ENCODE measurements at places on chromosomes 5 and 9. TPM values are rescaled to one million over a fixed set of nuclear protein-coding genes. Genes with fewer than 3 reads are reported as not detected.
A peak's percentile ranks its signal among the peaks of the same experiment; 100 is the strongest.

Gene SEMA4D
- total RNA-seq = 368 TPM

Gene LRRC70
- 0.73 TPM for total RNA-seq

DNA sequence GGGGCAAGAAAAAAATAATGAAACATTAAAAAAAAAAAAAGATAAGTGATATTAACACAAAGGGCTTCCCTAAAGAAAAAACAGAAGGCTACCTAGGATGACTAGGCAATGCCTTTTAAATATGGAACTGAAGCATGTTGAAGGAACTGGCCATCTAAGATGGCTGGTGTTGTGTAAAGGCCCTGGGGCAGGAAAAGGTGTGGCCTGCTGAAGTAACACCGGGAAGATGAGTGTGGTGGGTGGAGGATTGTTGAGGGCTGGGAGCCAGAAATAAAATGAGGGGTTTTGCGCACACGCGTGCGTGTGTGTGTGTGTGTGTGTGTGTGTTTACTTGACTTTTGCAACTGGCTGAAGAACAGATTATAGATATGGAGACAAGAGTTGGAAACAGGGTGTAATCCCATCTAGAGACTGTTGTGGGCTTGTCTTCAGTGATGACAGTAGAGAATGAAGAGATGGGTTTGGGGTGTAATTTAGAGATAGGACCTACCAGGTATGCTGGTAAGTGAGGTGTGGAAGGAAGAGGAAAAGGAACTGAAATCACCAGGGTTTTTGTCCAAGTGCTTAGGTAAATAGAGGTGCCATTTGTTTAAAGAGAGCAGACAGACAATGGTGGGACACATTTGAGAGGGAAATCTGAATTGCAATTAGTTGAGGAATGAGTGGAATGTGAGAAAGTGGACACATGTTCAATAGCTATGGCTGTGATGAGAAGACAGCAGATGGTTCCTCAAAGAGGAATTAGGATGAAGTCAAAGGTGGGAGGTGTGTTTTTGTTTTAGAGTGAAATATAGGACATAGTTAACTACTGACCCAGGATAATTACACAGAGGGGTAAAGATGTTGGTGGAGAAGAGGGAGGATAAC, 33.9 kb downstream of the RAD23B start:
- peaks cover 54% of the 10 kb centered on the region for H3K4me1 ChIP-seq
- no peaks in the 10 kb centered on the region for H3K27me3 ChIP-seq
- H3K36me3 ChIP-seq = peaks cover 74% of the 10 kb centered on the region
- no peak for DNase-seq
- no peak overlapping the region for H3K4me3 ChIP-seq
- peak overlapping the region; percentile 58 for H3K27ac ChIP-seq

- H3K4me1 ChIP-seq = no peaks in the 10 kb centered on the region
- H3K27me3 ChIP-seq = peaks cover 14% of the 10 kb centered on the region
- H3K4me3 ChIP-seq = no peak overlapping the region
- no peak overlapping the region for H3K27ac ChIP-seq
- H3K36me3 ChIP-seq = no peaks in the 10 kb centered on the region
- DNase-seq = no peak
These were observed 8.8 kb upstream of the TGFBI start for GRCh38 chr5:136020001-136020382.

DNA sequence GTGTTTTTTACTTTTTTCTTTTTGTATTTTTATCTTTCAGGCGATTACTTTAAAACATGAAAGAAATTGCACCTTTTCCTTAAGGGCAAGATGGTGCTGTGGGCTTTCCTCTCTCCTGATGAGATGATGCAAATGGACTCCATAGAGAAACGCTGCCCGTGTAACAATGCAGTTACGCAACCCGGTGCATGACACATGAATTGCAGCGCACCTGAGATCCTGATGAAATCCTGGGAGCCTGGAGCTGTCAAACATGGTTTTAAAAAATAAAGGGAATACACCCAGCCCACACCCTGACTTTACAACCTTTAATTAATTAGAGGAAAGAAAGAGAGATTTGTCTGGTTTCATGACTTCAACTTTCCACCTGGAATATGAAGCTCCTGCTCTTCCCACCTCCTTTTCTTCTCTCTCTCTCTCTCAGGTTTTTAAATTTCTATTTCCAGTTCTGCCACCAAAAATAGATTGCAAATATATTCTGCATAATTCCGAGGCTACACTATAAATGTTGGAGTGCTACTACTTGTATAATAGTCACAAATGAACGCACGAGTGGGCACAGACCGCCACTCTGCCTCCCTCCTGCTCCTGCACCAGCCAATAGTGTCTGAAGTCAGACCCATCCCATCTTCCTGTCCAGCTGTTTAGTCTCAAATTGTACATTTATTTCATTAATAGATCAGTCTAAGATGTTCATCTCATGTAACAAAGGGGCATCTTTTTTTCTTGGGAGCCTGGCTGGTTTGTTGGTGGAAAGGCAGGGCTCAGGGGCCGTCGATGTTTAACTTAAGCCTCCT, 179.1 kb downstream of the AUH start:
- peaks cover 6% of the 10 kb centered on the region for H3K36me3 ChIP-seq
- no peak overlapping the region for H3K4me3 ChIP-seq
- H3K27ac ChIP-seq = peak overlapping the region; percentile 25
